ENCODE measurements at places on chromosomes 12 and 14.

DNA sequence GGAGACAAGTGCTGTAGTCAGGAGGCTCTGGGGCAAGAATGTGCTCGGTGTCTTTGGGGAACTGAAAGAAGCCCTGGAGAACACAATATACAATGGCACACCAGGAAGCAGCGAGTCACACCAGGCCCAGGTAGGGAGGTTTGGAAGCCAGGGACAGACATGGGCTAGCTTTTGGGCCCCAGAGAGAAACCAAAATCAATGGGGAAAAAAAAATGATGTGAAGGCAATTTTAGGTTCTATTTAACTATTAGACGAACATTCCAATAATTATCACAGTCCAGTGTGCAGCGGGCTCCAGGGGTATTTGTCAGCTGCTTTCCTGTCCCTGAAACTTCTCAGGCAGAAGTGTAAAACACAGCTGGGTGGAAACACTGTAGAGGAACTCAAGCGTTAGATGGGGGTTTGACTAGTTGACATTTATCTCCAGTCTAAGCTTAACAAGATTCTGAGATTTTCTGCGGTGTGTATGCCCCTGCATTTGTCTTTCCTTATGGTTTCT, 21.8 kb upstream of the EGLN3 start:
- DNase-seq = no peak

- DNase-seq = no peak
Measured at GRCh38 chr14:85822236-85822635, 292.3 kb downstream of the FLRT2 start.

- DNase-seq = no peak
Measured at GRCh38 chr14:54377501-54377900, 19.3 kb upstream of the CDKN3 start.

DNA sequence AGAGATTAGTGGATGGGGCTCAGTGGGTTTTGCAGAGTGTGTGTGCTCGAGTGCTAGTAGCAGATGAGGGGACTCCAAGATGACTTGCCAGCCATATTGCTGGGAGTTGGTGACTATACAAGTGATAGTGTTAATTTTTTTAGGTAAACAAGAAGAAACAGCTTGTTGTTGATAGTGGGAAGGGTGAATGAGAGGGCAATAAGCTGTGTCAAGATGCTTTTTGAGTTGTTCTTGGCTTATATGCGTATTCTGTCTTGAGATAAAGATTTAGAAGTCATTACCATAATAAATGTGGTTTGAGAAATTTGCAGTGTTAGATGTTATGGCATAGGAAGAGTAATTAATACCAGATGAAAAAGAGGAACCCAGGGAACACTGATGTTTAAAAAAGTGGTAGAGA, 75.3 kb downstream of the RCOR1 start:
- no peak for DNase-seq

GRCh38 chr12:15933751-15934150, 22.6 kb downstream of the DERA start:
- no peak for DNase-seq

DNA sequence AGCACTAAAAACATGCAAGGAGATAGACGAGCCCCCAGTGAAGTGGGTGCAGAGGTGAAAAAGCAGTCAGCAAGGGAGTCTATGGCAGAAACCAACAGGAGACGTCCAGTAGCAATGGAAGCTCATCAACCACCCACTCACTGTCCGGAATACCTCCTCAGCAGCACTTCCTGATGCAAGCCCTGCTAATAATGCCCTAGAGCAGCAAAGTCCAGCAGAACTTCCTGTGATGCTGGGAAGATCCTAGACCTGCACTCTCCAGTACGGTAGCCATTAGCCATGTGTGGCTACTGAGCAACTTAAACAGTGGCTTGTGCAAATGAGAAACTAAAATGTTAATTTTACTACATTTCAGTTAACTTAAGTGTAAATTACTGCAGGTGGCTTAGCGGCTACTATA, 11.0 kb downstream of the SERPINA9 start:
- no peak for DNase-seq
